ENCODE measurements at places on chromosomes 7 and 10.
A peak's percentile ranks its signal among the peaks of the same experiment; 100 is the strongest.

DNA sequence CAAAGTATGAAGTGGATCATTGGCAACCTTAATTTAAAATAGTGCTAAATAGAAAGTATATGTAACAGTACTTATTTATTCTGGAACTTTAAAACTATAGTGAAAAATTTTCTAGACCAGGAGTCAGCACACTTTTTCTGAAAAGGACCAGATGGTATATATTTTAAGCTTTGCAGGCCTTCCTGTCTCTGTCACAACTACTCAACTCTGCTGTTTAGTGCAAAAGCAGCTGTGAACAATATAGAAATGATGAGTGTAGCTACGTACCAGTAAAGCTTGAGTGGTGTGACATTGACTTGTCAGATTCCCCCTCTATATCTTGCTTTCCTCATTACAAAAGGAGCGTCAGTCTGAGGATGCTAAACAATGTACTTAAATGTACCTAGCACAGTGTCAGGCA lies 88.1 kb upstream of the IGFBP3 start:
- no peak for DNase-seq

- DNase-seq = no peak
Observed at GRCh38 chr10:8844141-8844540, 789.7 kb downstream of the GATA3 start.

DNA sequence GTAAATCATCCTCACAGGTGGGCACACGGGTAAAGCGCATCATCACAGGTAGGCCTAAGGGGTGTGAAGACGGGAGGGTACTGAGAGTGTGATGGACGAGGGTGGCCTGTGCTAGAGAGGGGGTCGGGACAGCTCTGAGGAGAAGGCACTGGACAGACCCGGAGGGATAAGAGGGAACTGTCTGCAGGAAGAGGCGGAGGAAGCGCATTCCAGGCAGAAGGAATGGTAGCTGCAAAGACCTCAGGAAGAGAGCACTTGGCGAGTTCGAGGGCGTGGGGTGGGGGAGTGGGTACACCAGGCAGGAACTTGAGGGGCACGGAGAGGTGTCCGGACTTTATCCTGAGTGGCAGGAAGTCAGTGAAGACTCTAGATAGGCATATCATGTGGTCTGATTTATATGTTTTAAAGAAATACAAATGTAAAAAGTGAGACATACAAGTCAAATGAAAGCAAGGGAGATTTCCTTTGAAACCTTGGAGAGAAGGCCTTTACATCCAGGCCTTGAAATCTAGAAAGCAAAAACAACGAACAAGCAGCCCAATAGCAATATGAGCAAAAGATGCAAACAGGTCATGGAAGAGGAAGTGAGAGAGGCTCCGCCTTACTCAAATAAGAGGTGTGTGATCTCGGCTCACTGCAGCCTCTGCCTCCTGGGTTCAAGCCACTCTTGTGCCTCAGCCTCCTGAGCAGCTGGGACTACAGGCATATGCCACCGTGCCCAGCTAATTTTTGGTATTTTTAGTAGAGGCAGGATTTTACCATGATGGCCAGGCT lies 3.6 kb downstream of the LHPP start:
- DNase-seq = peak; percentile 62

DNA sequence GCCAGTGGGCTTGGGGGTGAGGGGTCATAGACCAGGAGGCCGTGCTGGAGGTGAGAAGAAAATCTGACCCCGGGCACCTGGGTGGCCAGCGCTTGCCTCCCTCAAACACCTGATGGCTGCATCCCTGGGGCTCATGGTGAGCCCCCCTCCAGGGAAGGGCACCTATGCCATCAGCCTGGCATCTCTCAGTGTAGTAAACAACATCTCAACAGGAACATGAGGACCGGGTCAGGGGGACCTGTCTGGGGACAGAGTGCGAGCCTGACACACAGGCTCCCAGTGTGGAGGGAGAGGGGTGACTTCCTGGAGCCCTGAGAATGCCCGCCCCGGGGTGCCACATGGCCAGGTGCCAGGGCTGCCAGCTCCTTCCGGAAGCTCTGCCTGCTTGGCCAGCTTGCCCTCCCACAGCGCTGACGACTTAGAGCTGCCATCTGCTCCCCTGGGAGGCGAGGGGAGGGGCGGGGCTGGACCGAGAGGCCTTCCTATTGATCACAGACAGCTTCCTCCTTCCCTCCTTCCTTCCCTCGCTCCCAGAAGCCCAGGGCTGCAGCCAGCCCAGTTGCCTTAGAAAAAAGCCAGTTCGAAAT lies 12.3 kb downstream of the STX1A start:
- no peak for DNase-seq

GRCh38 chr10:49054753-49055152 lies 60.6 kb downstream of the VSTM4 start:
- no peak for DNase-seq

GRCh38 chr7:66015440-66016130 lies 33.6 kb upstream of the GUSB start:
- no peak for DNase-seq

GRCh38 chr7:119842337-119842736 lies 430.6 kb upstream of the KCND2 start:
- DNase-seq = no peak

GRCh38 chr10:27426948-27427467 lies 77.1 kb upstream of the RAB18 start:
- DNase-seq = no peak

- DNase-seq = no peak
Observed at GRCh38 chr7:123096976-123097375, 101.5 kb upstream of the TAS2R16 start.

GRCh38 chr7:98531717-98532116 lies 85.4 kb upstream of the NPTX2 start:
- DNase-seq = peak; percentile 23

- no peak for DNase-seq
Observed at GRCh38 chr7:83509255-83510021, 139.5 kb downstream of the SEMA3E start.

- no peak for DNase-seq
Observed at GRCh38 chr7:17299483-17299991, 1.1 kb downstream of the AHR start.

DNA sequence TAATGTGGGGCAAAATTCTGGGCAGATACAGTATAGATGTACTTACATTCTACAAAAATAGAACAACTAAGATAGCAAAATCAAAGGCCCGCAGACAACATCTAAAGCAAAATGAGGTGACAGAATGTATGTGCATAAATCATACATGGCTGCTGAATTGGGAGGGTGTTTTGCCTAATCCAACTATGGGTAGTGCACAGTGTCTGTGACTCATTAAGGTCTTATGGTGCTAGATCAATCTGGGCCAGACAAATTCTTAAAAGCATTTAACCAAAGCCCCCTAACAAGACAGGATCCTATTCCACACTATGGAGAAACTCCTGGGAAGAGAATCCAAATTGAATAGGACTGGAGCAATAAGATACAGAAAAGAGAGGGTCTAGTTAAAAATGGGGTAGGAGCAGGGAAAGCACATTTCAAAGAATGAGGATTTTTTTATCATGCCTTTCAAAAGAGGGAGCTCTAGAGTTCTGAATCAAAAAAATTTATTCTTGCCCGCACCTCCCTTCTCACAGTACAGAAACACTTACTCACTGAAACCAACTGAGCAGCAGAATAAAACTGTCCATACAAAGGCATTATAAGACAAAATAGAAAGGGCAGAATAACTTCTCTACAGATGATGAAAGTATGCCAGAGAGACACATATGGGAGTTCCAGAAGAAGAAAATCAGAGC lies 181.3 kb downstream of the RNLS start:
- DNase-seq = peak; percentile 50

DNA sequence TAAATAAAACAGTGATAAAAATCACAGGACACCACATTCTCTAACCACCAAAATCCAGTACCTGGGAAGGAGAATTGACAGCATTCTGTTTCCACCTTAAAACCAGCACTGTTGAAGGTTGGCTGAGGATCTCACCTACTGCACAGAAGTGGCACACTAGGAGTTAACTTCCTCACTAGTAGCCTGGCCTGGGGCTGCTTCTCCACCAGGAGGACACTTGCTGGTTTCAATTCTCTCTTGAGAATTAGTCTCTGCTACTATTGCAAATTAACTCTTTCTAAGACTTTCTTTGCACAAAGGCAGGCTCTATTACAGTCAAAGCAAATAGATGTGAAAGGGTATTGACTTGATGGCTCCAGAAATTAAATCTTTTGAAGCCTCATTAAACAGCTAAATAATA lies 2.3 kb upstream of the CTTNBP2 start:
- DNase-seq = peak; percentile 12

DNA sequence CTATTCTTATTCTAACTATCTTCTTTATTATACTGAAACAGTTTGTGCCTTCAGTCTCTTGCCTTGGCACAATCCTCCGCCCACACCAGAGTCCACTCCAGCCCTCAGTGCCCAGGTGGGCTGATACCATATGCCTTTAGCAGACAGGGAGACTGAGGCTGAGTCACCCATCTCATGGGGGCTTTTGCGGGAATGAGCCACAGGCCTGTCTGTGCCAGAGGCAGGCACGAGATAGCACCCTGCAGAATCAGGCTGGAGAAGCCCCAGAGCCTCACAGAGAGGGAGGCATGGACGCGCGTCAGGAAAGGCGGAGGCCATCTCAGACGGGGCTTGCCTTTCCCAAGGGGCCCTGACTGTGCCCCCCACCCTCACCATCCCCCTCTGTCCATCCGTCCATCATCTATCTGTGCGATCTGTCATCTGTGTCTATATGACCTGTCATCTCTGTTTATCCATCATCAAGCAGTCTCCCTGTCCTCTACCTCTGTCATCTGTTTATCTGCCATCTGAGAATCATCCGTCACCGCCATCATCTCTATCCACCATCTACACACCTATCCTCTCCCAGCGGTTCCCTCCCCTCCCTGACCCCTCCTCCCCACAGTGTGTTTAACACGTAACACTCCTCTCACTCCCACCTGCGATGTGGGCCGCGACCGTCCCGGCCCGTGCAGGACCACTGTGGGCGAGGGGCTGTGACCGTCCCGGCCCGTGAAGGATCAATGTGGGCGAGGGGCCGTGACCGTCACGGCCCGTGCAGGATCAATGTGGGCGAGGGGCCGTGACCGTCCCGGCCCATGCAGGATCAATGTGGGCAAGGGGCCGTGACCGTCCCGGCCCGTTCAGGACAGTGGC lies 7.3 kb upstream of the ADAP1 start:
- DNase-seq = no peak

DNA sequence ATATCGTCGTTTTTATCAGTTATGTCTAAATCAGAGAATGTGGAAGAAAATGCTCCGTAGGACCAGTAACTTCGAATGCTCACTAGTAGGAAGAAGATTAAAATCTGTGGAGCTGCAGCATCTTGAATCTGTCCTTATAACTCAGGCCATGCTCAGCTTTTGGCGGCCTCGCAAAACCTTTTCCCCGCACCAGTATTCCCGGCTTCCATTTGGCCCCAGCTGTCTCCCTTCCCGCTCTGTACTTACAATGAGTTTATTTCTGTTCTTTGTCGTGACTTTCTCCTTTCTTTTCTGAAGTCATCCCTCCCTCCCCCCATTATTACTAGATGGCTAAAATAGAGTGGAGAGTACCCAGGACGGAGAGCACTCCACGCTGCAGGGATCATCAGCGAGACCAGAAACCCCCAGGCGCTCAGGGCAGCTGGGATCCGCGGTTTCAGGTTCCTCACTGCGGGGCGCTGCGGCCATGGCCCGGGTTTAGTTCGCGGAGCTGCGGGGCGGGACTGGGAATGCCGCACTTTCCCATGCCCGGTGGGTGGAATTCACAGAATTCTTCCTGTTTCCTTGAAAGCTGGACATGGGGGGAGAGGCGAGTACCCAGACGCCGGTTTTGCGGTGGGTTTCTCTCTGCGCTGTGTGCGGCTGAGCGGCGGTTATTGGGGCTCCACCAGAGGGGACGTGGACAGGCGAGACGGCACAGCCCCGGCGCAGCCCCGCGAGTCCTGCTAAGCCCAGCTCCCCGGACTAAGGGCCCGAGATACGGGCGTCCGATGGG lies 183.5 kb downstream of the POM121L12 start:
- no peak for DNase-seq

DNA sequence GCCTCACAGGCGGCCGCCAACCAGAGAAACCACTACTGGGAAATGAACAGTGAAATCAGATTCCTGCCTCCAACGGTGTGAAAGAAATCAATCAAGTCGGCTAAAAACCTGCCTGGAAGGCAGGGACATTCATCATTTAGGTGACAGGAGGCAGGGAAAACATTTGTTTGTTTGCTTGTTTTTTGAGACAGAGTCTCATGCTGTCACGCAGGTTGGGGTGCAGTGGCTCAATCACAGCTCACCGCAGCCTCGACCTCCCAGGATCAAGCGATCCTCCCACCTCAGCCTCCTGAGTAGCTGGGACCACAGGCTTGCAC lies 30.5 kb downstream of the AP5Z1 start:
- no peak for DNase-seq

DNA sequence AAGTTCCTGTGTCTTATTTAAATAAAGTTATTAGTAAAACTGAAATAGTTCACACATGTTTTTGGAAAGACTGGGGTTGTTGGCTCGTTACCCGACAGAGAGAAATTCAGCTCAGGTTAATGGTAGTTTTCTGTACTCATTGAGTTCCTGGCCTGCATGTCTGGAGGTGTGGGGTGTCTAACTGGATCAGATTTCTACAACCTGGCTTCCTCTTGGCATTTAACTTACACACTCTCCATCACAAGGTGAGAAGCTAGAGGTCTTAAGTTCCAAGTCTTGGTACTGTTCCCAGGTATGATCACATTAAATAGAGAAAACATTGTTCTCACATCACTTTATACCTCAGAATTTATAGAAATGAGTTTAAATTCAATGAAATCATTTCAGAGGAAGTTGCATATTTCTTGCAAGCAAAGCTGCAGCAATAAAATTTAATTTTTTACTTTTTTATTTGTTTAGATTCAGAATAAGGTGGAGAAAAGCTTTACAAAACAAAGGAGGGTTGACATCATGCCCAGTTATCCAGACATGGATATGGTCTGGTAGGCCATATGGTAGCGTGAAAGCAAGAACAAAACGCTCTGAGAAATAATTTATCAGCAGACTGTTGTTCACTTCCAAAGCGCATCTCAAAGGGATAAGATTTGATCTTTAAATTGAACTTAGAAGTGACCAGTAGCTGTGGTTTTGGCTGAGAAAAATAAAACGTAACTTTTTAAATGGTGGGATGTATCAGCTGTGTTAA lies 120.6 kb downstream of the GLCCI1 start:
- no peak for DNase-seq

DNA sequence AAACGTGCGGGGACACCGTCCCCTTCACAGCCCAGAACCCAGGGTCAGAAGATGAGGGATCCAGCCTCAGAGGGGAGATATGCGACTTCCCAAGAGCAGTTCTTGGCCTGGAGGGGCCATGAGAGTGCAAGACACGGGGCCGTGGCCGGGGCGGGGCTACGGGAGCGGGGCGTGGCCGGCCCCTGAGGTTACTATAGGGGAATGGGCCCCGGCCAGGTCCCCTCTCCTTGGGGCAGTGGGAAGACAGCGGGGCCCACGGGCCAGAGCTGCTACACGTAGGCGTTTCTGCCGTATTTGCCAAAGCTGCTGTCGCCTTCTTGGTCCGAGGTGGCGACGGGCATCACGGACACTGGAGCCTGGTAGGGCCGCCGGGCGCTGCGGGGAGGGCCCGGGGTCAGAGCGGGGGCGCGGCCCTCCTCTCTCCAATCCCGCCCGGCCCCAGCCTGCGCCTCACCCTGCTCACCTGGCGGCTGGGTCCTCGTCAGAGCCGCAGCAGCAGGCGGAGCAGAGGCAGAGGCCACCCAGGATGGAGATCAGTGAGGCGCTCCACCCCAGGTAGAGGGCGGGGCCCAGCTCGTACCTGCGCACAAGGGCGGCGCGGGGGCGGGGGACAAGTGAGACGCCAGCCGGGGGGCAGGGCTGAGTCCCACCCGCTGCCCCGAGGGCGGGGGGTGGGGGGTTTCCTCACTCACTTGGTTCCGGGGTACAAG lies 5.3 kb downstream of the CLDN15 start:
- DNase-seq = no peak

All from NAMALWA (cell line).